ENCODE measurements at places on chromosomes 13 and 19.

- DNase-seq = no peak
Observed at GRCh38 chr13:46339035-46339666, 47.9 kb downstream of the RUBCNL start.

DNA sequence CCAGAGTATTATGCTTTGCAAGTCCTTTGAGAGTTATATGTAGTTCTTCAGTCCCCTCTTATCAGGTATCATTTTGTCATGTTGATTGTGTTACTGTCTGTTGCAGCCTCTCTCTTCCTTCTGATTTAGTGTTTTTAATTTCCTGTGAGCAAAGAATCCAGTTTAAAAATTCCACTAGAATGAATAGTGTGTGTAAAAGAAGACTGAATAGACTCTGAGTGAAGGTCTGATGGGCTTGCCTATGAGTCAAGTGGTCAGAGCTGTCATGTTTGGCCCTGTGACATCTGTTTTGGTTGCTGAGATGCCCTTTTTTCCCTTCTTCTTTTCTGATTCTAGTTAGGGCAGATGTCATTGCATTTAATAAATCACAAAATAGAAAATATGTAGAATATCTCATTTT is 23.3 kb upstream of the KCTD4 start:
- no peak for DNase-seq

DNA sequence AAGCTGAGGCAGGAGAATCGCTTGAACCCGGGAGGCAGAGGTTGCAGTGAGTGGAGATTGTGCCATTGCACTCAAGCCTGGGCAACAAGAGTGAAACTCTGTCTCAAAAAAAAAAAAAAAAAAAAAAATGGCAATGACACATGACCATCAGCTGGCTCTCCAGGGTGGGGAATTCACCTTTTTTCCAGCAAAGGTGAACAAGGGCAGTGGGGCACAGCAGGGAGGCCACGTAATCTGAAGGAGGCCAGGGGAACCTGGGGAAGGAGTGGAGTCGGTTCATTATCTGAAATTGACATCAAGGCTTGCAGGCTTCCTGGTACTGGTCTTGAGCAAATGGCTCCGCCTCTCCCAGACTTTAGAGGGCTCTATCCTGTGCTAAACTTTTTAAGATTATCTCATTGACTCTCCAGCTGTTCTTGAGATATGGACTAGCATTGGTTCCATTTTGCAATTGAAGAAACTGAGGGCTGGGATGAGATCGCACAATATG is 28.1 kb downstream of the KEAP1 start:
- DNase-seq = no peak

GRCh38 chr13:25963674-25964073 is 88.1 kb downstream of the SHISA2 start:
- no peak for DNase-seq

GRCh38 chr19:39408392-39409207 is 2.0 kb downstream of the ZFP36 start:
- DNase-seq = no peak

GRCh38 chr19:57171551-57172081 is 4.3 kb upstream of the DUXA start:
- DNase-seq = no peak

DNA sequence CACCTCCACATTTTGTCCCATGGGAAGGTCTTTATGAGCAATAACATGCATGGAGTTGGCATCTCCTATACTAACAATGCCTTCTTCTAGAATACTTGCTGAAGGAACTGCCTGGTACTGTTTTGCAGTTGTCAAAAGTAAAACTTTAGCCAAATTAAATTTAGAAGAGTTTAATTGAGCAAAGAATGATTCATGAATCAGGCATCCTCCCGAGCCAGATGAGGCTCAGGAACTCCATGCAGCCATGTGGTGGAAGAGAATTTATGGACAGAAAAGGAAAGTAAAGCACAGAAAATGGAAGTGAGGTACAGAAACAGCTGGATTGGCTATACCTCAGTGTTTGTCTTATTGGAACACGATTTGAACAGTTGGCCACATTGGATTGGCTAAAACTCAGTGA is 1081.9 kb downstream of the SLITRK1 start:
- DNase-seq = no peak

DNA sequence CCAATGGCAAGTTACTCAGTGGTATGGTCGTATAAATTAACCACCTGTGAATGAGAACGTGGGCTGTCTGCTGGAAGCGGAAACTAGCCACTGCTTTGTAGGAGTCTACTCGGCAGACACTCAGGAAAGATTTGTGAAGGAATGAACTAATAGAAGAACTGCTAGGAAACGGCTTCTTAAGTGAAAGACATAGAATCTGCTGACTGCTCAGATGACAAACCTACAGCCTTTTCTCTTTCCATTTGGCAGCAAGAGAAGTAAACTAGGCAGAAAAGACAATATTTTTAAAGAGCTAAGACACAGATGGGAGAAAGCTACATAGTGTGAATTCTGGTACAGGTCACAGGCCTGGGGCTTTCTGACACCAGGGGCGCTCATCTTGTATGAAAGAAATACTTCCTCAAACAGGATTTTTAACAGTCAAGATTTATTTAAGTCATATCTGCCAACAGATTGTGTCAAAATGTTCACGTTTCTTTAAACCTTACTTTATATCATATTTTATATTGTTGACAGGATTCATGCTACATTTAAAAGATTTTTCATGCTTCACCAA is 78.4 kb downstream of the MIPEP start:
- DNase-seq = no peak

- no peak for DNase-seq
Observed at GRCh38 chr19:751501-752341, 809 bp downstream of the MISP start.

- DNase-seq = no peak
Observed at GRCh38 chr13:48749144-48749543, 95.4 kb downstream of the CYSLTR2 start.

Data from activated CD8-positive, alpha-beta memory T cell treated with anti-CD3 and anti-CD28 coated beads for 4 hours (primary cell).